ENCODE measurements at places on chromosomes 7 and 10.

- no peak for DNase-seq
Observed at GRCh38 chr7:78779788-78780187, 673.7 kb downstream of the MAGI2 start.

GRCh38 chr10:92014620-92015019, 91.0 kb downstream of the BTAF1 start:
- DNase-seq, result no peak

DNA sequence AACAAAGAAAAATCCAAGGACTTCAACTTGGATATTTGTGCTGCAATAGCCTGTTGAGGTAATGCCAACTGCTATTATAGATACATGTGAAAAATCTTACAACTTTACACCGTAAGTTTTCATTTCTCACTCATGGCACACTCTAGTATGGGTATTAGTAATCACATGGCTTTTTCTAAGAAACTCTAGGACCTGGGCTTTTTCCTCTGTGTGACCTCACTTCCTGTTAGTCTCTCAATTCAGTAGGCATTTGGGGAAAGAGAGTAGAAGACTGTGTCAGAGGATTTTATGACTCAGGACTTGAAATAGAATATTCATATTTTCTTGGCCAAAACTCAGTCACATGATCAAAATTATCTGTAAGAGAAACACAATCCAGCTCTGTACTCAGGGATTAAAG, 1049.9 kb downstream of the REEP3 start:
- no peak for DNase-seq

- peak; percentile 41 for DNase-seq
Observed at GRCh38 chr10:79292891-79293746, 54.1 kb upstream of the PPIF start.

GRCh38 chr10:77696584-77696983, 59.0 kb upstream of the KCNMA1 start:
- DNase-seq, result no peak

GRCh38 chr10:90813594-90814365, 44.1 kb downstream of the HTR7 start:
- no peak for DNase-seq

DNA sequence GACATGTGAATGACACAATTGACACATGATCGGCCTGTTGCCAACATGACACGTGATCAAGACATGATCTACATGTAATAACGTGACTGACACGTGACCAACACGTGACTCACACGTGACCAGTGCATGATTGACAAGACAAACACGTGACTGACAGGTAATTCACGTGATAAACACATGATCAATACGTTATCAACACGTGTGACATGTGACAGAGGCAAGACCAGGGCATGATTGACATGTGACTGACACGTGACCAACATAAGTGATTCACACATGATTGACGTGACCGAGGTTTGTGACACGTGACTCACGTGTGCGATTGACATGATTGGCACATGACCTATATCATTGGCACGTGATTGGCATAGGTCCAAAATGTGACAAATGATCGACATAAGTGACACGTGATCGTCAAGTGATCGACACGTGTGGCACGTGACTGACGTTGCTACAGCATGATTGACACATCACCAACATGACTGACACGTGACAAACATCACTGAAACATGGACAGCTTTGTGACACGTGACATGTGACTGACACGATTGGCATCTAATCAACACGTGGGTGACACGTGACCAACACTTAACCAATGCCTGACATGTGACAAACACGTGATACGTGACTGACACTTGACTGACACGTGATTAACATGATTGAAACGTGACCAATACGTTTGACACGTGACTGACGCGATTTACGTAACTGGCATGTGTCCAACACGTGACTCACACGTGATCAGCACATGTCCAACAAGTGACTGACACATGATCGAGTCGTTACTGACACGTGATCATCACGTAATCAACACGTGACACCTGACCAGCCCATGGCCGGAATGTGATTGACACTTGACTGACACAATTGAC, 23.0 kb downstream of the CRPPA start:
- DNase-seq, result no peak

DNA sequence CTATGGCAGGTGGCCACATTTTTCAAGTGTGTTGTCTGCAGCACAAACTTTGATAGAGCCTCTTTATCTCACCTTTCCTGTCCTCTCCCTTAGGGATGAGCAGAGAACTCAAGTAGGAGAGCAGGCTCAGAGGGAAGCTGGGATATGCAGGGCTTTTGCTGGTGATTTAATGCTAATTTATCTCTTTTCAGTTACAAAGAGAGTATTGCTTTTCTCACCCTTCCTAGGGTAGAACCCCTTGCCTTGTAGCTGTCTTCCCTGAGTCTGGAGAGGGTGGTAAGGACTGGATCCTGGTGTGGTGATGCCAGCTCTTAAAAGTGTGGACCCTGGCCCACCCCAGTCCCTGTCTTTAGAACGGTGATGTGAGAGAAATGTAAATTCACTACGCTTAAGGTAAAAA, 1061.4 kb downstream of the TYW1 start:
- no peak for DNase-seq

- DNase-seq, result no peak
Observed at GRCh38 chr7:26500749-26501352, 209.2 kb downstream of the SNX10 start.

- no peak for DNase-seq
Observed at GRCh38 chr7:106501605-106502580, 159.1 kb downstream of the CCDC71L start.

GRCh38 chr10:20625868-20626267, 271.2 kb downstream of the NEBL start:
- no peak for DNase-seq

DNA sequence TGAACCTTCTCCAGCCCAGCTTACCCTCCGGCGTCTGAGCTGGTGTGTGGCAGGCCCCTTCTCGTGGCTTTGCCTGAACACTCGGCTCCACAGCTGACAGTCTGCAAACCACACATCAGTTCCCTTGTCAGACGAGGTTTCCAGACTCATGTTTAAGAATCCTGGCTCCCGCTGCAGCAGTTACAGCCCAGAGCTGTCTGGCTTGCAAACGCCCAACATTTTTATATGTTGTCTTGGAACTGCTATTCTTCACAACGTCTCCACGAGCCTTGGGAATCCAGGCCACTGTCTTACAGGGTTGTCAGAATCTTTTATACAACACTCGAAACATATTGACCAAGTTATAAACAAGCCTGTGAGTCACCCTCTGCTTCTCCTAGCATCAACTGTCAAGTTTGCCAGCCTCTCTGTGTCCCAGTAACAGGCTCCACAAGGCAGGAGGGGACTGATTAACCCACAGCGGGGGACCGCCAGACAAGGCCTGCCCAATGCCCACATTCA, 68.1 kb downstream of the TNS3 start:
- no peak for DNase-seq

- no peak for DNase-seq
Observed at GRCh38 chr10:59206204-59206720, 29.8 kb downstream of the PHYHIPL start.

- no peak for DNase-seq
Observed at GRCh38 chr7:596819-597182, 77.2 kb upstream of the PDGFA start.

DNA sequence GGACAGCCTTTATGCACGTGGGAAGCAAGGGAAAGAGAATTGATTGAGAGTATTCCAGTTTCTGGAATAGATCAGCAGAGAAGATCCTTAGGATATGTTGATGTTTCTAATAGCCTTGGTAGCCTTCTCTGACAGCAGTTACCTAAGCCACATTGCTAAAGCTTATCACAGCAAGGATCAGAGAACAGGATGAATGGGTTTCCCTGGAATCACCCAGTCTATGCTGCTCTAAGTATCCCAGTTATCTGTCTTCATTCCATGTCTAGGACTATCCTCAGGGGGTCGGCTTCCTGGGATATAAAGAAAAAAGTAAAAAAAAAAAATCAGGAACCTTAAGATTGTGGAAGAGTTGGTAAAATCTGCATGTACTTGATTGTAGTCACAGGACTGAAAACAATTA, 352.0 kb upstream of the AKR1E2 start:
- DNase-seq, result no peak

GRCh38 chr10:43127442-43127841, 10.8 kb upstream of the CSGALNACT2 start:
- DNase-seq, result no peak

Measured in activated CD4-positive, alpha-beta T cell treated with anti-CD3 and anti-CD28 coated beads, Interleukin-2, amount 50 U/mL, for 48 hours (primary cell).